ENCODE measurements at places on chromosomes 16 and 17.

- DNase-seq, result no peak
Observed at GRCh38 chr16:4213737-4214136, 28.1 kb downstream of the SRL start.

GRCh38 chr17:59365383-59365981, 34.0 kb downstream of the YPEL2 start:
- DNase-seq, result no peak

DNA sequence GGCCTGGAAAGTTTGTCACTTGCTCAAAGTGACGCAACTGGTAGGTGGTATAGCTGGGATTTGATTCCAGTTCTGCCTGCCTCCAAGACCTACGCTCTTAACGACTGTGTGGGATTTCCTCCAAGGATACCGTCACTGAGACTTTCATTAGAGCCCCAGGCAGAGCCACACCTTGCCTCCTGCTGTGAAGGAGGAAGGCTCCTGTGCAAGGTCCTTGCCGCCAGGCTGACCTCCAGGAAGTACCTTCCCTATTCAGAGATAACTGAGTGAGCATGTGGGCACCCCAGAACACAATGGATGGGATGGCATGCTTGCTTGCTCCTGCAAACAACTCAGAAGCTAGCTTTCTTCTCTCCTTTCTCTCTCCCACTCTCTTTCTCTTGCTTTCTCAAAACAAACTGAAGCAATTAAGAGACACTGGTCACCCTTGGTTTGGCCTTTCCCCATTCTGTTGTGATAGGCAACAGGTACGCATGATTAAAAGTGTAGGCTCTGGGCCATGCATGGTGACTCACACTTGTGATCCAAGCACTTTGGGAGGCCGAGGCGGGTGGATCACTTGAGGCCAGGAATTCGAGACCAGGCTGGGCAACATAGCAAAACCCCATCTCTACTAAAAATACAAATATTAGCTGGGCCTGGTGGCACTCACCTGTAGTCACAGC, 30.7 kb downstream of the CACNG3 start:
- DNase-seq, result no peak

- DNase-seq, result no peak
Observed at GRCh38 chr16:3059723-3060242, 5.7 kb upstream of the IL32 start.

- no peak for DNase-seq
Observed at GRCh38 chr17:3812771-3813170, 11.8 kb upstream of the ITGAE start.

DNA sequence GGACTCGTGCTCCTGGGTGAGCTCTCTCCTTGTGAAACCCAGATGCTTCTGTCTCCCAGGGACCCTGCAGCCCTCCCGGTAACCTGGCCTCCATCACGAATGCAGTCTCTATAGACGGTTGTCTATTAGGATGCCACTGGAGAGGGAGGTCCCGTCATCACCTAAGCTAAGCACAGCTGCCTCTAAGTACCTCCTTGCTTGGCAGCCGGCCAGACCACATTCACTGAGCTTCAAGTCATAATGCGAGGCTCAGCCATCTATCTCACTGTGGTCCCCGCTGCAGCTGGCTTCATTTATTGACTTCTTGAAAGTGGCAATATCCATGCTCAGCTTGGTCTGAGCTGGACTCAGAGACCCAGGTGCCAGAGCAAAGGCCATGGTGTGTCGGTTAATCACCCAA, 74.5 kb upstream of the HSBP1 start:
- DNase-seq, result no peak

DNA sequence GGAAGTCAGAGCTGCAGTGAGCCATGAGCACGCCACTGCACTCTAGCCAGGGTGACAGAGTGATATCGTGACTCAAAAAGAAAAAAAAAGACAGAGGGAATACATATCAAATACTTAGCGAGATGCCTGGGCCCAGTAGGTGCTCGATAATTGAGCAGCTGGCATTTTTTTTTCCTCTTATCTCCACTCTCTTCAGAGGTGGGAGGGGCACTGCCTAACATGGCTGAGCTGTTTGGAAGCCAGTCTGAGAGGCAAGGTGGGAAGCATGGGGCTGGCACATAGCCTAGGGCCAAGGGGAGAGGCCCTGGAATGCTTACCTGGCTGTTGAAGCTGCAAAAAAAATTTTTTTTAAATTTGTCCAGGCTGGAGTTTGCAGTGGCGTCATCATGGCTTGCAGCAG, 38.4 kb downstream of the HIC1 start:
- no peak for DNase-seq

- no peak for DNase-seq
Observed at GRCh38 chr16:58409316-58409973, 17.2 kb downstream of the GINS3 start.

DNA sequence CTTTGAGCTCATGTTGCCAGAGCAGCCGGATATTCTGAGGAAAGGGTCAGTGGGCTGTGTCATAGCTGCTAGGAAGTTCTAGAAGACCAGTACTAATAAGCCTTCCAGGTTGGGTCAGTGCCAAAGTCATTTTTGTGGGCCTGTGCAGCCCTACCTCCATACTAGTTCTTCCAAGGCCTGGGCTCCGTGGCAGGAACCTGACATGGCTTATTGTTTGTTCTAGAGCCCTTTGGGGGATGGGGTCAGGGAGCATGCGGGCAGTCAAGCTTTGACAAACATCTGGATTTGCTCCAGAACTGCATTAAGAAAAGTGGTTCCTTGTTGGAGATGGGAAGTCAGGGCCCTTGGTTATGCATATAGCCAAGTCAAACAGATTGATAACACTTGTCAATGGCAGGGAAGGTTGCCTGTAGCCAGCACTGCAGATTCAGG, 7.6 kb downstream of the ALKBH5 start:
- peak; percentile 15 for DNase-seq

- no peak for DNase-seq
Observed at GRCh38 chr17:41873559-41874292, 8.5 kb upstream of the KLHL11 start.

DNA sequence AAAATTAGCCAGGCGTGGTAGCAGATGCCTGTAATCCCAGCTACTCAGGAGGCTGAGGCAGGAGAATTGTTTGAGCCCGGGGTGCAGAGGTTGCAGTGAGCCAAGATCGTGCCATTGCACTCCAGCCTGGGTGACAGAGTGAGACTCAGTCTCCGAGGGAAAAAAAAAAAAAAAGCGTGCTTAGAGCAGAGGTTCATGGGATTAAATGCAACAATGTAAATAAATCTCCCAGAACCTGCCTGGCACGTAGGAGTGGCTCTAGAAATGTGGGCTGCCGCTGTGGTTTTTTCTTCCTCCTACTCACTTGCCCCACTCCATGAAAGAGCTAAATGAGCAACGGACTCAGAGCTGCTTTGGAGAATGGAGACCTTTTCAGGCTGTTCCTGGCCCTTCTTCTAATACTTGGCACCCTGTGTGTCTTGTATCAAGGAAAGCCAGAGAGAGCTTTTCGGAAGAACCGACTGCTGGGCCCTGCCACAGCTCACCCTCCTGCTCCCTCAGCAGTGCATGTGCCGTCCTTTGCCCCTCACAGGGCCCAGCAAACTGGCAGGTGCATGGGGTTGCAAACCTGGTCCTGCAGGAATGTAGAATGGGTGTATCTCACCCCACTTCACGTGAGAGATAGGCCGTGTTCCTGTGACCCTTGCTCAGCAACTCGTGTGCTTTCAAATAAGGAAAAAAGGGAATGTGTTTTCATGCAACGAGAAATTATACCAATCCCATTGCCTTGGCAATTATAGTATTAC, 52.0 kb downstream of the LDHD start:
- DNase-seq, result no peak

DNA sequence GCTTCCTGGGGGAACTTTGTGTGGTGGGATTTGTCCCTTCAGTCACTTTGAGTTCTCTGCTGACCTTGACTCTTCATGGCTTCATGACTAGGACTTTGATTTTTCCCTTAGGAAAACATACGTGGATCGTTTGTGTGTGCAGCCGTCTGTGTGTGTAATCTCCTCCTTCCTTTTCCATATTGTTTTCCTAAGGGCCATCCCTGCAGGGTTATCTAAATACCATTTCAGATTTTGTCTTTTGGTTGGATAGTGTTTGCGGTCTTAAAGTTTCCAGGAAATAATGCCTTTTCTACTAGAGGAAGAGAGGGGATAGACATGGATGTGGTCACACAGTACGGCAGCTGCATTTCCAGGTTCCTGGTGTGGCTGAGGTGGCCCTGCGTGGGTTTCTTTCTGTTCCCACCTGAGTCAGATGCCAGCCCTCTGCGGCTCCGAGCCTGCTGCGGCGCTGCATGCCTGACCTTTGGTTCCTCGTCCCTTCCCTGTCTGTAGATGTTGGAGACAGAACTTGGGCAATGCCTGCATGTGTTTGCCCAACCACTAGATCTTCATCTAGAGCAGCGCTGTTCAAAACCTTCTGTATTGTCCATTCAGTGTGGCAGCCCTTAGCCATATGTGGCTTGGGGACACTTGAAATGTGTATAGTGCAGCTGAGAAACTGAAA, 72.0 kb upstream of the LGALS9 start:
- no peak for DNase-seq

- no peak for DNase-seq
Observed at GRCh38 chr17:20852239-20852989, 190.4 kb downstream of the USP22 start.

GRCh38 chr16:86496929-86497461, 13.3 kb upstream of the FOXF1 start:
- DNase-seq, result no peak

- DNase-seq, result no peak
Observed at GRCh38 chr17:27381007-27381501, 75.2 kb upstream of the KSR1 start.

- no peak for DNase-seq
Observed at GRCh38 chr16:28932339-28933141, 769 bp downstream of the CD19 start.

DNA sequence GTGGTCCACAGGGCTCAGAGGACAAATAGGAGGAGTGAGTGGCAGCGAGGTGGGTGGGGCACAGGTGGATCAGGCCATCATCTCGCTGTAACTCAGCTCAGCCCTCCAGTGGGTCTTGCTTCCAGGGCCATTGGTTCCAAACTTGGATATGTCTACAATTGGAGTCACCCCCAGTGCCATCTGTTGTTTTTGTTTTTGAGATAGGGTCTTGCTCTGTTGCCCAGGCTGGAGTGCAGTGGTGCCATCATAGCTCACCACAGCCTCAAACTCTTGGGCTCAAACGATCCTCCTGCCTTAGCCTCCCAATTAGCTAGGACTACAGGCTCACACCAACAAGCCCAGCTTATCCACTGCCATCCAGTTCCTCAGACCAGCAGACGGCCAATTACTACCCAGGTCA, 45.9 kb downstream of the DDX19A start:
- DNase-seq, result no peak

DNA sequence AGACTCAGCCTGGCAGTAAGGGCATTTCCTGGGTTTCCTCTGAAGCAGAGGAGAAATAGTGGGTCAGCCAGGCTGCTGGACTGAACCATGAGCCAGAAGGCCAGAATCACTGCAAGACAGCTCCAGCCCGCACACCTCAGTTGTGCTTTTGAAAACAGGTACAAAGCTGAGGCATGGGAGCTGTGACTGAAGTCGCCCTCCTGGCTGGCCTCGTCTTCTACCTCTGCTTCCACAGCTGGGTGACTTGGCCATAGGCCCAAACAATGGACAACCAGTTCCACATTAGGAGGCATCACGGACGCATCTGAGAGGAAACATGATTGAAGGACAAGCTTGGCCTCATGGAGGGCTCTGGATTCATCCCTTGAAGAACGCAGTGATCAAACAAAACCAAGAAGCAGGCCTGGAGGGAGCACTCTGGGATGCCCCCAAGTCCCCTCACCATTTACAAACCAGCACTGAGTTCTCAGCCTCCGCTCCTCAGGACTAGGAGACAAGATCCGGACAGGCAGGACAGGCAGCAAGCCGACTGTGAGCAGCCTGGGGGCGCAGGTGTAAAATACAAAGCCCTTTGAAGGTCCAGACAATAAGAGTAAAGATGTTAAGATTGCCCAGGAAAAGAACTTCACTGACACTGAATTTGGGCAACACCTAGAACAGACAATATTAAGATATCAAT, 68.7 kb downstream of the N4BP1 start:
- DNase-seq, result no peak

GRCh38 chr17:21183468-21183867, 30.5 kb downstream of the TMEM11 start:
- no peak for DNase-seq

- no peak for DNase-seq
Observed at GRCh38 chr16:19697756-19698318, 20.2 kb downstream of the KNOP1 start.

DNA sequence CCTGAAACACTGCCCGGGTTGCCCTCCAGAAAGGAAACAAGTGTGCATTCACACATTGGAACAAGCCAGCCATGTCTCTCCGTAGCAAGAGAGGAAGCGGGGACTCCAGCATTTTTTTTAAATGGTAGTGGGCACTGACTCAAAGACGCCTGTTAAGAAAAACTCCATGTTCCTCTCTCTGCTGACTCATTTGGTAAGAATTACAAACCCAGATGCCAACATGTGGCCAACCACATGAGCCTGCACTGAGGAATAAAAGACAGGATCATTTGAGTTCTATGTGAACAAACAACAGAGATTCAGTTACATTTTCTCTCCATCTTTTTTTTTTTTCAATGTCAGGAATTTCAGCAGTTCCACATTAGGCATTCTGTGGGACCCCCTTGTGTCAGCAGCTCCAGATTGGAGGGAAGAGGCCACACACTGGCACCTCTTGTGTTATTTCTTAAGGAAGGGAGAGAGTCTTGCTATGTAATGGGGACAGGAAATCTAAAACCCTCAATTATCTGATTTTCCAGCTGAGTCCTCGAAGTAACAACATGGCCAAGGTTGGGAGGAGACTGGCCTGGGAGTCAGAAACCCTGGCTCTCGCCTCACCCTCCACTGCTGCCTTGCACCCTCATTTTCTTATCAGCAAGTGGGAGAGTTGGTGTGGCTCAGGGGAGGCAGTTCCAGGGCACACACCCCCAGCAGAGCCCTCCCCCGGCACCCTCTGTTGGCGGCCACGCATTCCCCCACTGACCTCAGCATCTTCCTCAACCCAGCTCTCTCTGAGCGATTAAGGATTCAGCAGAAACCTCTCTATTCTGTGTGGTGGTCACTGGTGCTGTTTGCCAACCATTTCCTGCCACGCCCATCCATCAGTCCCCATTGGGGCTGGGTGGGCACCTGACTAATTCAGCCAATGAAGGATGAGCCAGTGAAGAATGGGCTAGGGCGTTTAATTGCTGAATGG, 173.0 kb downstream of the FOXL1 start:
- peak; percentile 50 for DNase-seq

DNA sequence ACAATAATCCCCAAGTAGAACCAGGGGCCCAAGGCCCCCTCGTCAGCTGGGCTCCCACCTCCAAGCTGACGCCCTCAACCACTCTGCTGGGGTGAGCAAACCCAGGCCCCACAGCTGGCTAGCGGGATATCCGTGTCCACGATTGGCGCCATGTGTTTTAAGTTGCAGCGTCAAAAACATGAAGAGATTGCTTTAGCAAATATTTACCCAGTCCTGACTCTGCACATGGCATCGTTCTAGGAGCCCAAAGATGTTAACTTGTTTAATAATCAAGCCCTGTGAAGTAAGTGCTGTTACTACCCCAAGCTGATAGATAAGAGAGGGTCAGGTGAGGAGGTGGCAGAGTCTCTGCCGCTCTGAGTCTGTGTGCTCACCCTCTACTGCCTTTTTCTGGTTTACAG, 344 bp upstream of the SEPTIN12 start:
- no peak for DNase-seq

Data from thoracic aorta (tissue), 2 donors.